ENCODE measurements at places on chromosomes 5 and 9.

DNA sequence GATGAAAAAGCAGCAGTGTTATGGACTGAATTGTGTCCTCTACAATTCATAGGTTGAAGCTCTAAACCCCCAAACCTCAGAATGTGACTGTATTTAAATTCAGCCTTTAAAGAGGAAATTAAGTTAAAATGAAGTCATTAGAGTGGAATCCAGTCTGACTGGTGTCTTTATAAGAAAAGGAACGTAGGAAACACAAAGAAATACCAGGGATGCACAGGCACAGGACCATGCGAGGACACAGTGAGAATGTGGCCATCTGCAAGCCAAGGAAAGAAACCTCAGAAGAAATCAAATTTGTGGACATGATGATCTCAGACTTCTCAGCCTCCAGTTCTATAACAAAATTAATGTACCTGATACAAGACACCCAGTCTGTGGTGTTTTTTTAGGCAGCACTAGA lies 971.2 kb upstream of the CDH9 start:
- DNase-seq: no peak

- DNase-seq: no peak
These were observed 1.7 kb downstream of the TLE4 start for GRCh38 chr9:79573412-79573923.

- DNase-seq: peak; percentile 4
These were observed 92.7 kb downstream of the SV2C start for GRCh38 chr5:76175821-76176403.

DNA sequence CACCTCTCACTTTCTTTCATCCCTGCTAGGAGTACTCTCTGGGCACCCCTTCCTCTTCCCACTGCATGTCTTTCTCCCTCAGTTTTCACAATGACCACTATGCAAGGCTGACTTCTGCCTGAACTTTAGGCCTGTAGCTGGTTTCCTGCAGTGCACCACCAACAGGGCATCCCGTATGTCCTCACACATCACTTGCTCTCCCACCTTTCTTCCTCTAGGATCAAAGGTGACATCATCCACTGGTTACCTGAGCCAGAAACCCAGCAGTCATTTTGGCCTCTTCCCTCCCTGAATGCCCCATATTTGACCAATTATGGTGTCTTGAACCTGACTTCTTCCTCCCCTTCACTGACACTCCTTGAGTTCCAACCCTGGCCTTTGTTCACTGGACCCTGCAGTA lies 8.5 kb downstream of the GAS1 start:
- no peak for DNase-seq

GRCh38 chr5:14816999-14817761 lies 54.4 kb downstream of the ANKH start:
- peak; percentile 8 for DNase-seq

DNA sequence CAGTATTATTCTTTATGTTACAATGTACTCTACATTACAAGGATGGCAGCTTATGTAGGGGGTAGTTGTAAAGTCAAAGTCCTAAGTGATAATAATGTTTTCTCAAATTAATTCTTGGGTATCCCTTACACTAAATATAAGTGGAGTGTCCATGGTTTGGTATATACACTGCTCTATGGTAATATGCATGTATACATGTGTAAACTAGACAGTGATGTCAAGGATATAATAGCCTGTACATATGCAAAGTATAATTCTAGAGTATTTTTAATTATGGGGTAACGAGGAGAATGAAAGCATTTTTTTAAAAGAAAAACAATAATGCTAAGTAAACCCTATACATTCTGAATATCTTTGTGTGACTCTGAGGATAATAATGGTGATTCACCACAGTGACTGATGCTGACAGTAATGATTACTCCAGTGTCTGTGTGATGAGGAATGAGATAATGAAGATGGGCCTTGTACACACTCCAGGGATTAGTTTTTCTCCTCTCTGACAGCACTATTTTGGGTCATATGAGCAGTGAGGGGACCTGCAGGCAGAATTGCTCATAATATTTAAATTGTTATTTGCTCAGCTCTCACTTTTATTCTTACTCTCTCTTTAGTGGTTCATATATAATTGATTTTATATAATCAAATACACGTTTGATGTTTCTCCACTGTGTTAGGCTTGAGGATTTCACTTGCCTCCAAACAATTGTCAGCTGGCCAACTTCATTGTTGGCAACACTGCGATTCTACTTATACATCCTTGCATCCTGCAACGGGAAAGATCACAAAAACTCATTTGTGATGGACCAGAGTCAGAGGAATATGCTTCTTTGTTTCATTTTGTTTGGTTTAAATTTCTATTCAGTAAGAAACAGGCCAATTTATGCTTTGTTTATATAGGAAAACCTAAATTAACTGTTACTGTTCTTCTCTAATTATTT lies 88.2 kb downstream of the NREP start:
- DNase-seq: no peak

DNA sequence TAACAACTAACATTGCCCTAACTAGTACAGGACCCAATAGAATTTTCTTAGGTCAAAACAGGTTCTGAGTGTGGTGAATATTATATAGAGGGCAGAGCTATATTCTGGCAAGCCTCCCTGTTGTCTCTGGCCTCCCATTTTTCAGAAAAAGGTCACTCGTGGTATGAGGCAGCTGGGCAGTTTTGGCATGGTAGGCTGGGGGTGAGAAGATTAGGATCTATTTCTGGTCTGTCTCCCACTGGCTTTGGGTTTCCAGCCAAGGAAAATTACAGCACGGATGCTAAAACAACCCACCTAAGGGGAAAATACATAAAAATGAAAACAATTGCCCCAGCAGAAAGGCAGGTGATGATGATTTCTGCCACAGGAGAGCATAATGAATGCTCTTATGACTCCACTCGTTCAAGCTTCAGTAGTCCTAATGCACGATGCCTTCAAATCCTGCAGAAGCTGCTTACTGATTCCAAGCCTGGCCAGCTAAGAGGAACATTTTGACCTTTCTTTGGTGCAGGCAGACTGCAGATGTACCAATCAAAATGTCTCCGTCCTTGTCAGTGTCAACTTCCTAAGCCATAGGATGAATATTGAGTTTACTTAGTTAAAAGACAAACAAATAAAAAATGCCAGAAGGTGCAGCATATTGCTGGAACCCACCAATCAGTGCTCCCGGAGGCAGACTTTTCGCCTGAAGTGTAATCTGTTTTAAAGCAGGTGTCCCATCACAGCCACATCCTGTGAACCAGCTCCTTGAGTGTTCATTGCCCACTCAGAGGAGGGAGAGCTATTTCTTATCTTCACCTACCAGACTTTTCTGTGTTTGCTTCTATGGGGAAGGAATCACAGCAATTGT lies 435.4 kb downstream of the ZSWIM6 start:
- DNase-seq: no peak

DNA sequence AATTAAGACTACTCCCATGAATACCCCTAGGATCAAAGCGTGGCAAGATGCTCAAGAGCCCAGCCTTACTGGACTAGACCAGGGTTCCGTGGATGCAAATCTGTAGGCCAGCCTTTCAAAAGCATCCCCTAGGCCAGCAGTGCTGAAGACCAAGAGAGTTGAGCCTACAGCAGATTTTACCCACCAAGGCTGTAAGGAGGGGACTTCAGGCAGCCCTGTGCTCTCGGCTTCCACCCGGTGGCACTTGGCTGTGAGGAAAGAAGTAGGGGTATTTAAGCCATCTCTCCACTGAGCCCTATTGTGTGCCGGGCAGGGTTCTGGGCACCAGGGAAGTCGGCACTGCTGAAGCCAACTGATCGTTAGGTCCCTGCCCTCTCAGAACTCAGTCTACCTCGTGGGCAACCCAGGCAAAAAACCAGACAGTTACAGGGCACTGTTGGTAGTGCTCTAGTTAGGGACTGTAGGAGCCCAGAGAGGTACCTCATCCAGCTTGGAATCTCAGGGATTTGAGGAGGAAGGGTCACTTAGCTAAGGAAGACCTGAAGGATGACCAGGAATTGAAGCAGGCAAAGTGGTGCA lies 25.5 kb downstream of the TCF7 start:
- no peak for DNase-seq

DNA sequence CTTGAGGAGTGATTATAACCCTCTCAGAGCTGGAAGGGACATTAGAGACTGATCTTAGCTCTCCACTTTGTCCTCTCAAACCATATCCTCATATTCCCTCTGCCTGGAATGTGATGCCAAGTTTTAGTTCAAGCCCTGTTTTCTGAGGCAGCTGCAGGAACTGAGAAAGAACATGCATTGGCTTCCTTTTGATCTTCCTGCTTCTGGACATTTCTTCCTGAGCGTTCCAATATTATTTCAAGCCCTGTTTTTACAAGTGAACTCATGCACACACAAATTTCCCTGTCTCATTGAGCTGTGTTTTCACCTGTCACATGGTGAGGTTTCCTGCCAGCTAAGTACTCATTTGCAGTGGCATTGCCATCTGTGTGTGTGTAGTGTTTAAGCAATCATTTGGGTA lies 17.0 kb downstream of the FOCAD start:
- no peak for DNase-seq

DNA sequence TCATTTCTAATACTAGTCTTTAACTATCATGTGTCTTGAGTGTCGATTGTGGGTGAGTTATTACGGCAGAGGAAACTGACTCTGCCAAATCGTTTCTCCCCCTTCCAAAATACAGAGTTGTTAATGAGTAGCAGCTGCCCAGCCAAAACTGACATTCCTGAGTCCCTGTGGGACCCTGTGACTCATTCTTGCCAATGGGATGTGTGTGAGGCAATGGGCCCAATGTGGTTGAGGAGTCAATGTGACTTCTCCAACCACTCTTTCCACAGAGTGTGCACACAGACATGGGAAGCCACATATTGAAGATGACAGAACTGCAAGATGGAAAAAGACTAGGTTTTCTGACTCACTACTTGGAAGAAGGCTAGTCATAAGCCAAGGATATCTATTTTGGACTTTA lies 434.7 kb downstream of the DTWD2 start:
- no peak for DNase-seq

DNA sequence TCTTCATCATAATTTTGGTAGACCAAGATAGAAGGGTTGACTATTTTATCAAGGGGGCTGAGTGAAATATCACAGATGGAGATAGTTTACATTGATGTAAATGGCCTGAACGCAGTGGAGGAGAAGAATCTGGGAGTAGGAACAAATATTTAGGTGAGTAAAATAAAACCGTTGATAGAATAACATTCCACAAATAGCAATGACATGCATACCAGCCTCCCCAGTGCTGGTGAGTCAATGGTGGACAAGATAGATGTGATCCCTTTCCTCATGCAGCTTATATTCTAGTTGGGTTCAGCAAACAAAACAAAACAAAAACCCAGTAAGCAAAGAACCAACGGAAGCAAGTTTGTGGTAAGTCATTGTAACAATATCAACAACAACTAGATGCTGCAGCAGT lies 385.2 kb downstream of the FAM170A start:
- DNase-seq: no peak

- DNase-seq: no peak
These were observed 17.7 kb upstream of the CARTPT start for GRCh38 chr5:71701407-71701806.

- no peak for DNase-seq
These were observed 391 bp downstream of the RALGDS start for GRCh38 chr9:133120501-133121197.

DNA sequence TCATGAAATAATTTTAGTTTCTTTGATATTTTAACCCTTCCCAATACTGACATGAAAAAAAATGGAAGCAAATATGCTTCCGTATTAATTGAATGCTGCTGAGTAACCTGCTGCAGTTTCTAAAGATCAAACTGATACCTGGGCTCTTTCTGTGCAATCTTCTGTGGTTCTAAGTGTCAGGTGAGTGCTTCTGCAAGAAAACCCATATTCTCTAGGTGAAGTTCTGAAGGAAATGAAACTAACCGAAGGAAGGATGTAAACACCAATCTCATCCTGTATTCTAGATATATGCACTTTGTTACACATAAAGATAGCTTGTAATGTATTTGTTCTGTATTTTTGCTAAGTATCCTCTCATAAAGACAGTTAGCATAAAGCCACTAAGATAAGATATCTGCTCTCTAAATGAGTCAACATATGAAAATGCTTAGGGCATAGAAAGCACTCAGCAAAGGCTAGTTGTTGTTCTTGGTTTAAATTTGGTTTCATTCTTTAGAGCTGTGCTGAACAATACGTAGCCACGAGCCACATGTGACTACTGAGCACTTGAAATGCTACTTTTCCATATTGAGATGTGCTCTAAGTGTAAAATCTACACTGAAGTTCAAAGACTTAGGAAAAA lies 52.0 kb downstream of the ITGA2 start:
- no peak for DNase-seq

- no peak for DNase-seq
These were observed 4.7 kb downstream of the QRFP start for GRCh38 chr9:130891688-130892476.

DNA sequence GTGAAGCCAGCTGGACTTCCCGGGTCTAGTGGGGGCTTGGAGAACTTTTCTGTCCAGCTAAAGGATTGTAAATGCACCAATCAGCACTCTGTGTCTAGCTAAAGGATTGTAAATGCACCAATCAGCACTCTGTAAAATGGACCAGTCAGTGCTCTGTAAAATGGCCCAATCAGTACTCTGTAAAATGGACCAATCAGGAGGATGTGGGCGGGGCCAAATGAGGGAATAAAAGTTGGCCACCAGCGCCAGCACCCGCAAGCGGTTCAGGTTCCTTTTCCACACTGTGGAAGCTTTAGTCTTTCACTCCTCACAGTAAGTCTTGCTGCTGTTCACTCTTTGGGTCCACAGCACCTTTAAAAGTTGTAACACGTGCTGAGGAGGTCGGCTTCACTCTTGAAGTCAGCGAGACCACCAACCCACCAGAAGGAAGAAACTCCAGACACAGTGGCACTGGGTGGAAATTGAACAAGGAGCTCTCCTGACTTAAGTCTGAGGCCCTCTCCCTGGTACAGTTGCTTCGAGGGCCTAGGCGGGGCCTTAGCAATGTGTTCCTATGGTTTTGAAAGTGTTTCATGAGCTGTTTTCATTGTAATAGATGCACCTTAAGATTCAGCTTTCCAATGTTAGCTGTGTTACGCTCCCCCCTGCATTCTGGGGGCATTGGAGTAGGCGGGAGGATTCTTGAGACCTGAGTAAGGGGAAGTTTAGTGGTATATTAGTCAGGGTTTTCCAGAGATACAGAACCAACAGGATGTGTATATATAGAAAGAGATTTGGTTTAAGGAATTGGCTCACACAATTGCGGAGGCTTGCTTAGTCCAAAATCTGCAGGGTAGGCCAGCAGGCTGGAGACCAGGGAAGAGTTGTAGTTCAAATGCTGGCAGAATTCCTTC lies 21.5 kb upstream of the MYO10 start:
- no peak for DNase-seq

DNA sequence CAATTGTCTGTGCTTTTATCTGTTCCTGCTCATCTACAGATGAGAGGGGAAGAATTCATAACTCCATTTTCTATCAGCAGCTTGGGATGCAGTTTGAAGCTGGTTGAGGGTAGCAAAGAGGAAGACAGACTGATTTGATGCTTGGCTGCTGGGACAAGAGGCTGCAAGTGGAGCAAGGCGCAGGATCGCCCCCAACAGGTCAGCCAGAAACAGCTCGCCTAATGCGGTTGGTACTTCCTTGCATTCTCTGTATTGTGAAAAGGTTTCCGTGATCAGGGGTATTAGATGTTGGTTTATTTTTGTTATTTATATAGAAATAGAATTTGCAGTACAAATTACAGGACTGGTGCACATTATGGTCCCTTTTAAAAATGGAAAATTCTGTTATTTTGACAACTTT lies 40.6 kb downstream of the ZNF883 start:
- no peak for DNase-seq
